ENCODE measurements at places on chromosomes 4 and X.
A peak's percentile ranks its signal among the peaks of the same experiment; 100 is the strongest.

DNA sequence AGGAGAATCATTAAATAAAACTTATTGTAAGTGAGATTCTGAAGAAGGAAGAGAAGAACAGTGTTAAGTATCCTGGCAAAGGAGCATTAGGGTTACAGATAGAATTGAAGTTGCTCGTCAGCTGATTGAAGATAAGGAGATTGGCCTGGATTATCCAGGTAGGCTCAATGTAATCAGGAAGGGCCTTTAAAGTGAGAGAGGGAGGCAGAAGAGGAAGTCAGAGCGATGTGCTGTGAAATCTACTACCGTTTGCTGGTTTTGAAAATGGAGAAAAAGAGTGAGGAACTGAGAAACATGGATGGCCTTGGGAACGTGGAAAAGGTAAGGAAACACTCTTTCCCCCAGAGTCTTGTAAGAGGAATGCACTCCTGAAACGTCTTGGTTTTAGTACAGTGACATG, 245.7 kb downstream of the ANTXR2 start:
- DNase-seq = no peak

DNA sequence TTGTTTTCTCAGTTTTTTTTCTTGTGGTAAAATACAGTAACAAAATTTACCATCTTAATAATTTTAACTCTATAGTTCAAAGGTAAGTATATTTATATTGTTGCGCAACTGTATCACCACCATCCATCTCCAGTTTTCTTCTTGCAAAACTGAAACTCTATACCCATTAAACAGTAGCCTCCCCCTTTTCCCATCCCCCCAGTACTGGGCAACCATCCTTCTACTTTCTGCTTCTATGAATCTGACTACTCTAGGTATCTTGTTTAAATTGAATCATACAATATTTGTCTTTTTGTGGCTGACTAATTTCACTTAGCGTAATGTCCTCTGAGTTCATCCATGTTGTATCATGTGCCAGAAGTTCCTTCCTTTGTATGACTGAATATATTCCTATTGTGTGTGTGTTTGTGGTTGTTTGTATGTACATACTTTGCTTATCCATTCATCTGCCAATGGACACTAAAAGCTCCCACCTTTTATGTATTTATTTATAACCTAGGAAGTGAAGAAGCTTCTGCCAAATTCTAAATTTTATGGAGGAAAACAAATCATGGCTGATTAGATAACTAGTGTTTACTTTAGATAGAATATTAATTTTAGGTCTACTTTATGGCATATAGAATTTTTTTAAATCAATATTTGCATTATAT, 10.0 kb downstream of the ABHD18 start:
- no peak for DNase-seq

- no peak for DNase-seq
Observed at GRCh38 chrX:29107231-29107630, 520.0 kb downstream of the IL1RAPL1 start.

DNA sequence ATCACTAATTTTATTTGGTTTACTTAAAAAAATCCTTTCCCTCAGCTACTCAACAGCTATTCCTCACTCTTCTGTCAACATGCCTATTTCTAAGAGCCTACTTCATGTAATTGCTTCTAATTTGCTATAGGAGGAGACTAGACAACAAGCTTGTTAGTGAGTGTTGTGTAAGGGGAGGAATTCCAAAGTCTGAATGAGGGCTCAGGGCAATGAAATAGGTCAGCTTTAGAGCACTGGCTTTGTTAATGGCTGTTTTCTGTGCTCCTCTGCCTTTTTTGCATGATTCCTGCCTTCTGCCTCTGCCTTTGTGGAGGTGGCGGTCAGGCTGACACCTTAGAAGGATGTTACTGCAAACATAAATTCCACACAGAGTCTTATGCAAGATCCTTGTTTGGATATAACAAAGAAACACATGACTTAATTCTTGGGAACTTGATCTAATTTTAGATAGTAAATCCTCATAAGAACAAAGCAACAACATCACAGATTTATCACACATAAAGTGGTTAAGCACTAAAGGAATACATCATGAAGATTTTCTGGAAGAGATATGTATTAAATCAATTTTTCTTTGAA, 15.0 kb upstream of the PAGE1 start:
- DNase-seq = no peak

- peak; percentile 50 for DNase-seq
Observed at GRCh38 chr4:10160281-10160856, 43.8 kb upstream of the WDR1 start.
